ENCODE measurements at places on chromosomes 1 and 21. TPM values are rescaled to one million over a fixed set of nuclear protein-coding genes. Genes with fewer than 3 reads are reported as not detected.
A peak's percentile ranks its signal among the peaks of the same experiment; 100 is the strongest.

GRCh38 chr21:34080710-34081109 lies 7.3 kb downstream of the MRPS6 start:
- no peaks in the 10 kb centered on the region for H3K27me3 ChIP-seq
- DNase-seq = no peak
- peaks cover 69% of the 10 kb centered on the region for H3K4me1 ChIP-seq
- H3K4me3 ChIP-seq = no peak overlapping the region
- peaks cover 29% of the 10 kb centered on the region for H3K36me3 ChIP-seq
- no peak overlapping the region for H3K27ac ChIP-seq

DNA sequence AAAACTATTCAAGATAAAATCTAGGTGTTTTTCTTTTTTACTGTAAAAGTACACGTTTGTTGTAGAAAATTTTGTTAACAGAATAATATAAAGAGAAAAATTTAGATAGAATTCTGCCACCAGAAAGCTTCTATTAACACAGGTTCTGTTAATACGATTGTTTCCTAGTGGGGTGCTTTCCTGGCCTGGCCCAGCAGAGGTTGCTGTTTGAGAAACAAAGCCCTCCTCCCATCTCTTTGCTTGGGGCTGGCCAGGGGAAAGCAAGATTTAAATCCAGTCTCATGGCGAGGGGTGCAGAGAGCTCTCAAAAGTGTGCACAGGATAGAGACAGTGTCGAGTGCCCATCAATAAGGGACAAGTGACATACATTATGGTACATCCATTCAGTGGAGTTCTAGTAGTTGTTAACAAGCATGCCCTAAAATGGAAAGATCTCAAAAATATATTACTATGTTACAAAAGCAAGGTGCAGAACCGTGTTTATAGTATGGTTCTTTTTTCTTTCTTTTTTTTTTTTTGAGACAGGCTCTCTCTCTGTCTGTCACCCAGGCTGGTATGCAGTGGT lies 14.6 kb upstream of the ACBD3 start:
- no peak overlapping the region for H3K4me3 ChIP-seq
- H3K36me3 ChIP-seq = no peaks in the 10 kb centered on the region
- H3K27ac ChIP-seq = no peak overlapping the region
- DNase-seq = no peak
- H3K27me3 ChIP-seq = no peaks in the 10 kb centered on the region

GRCh38 chr1:25433389-25434186 lies 2.9 kb downstream of the MACO1 start:
- H3K4me3 ChIP-seq = peak overlapping the region; percentile 87
- peaks cover 57% of the 10 kb centered on the region for H3K4me1 ChIP-seq
- no peaks in the 10 kb centered on the region for H3K36me3 ChIP-seq
- H3K27me3 ChIP-seq = no peaks in the 10 kb centered on the region

DNA sequence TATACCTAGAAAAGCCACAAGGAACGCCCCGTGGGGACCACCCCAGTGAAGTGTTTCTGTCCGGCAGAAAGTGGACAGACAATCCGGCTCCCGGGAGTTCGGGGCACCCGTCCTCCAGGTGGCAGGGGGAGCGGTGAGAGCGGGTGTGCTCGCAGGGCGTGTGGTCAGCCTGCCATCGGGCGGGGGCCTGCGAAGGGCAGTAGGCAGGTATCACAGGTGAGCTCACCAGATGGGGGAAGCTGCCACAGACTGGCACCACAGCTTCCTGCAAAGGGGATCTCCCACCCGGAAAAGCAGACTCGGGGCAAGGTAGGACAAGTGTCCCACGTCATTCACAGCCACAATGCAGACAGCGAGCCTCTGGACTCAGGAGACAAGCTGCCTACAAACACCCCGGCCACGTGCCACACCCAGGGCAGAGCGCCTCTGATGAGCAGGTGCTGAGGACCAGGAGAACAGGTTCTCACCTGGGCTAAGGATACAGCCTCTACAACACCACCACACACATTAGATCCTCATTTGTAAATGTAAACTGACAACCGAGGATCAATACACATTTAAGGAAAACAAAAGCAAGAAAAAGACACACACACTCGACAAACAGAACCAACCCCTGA lies 36.4 kb downstream of the VPS26C start:
- no peaks in the 10 kb centered on the region for H3K27me3 ChIP-seq
- DNase-seq = no peak
- H3K36me3 ChIP-seq = peaks cover 49% of the 10 kb centered on the region
- H3K4me1 ChIP-seq = no peaks in the 10 kb centered on the region
- no peak overlapping the region for H3K4me3 ChIP-seq

GRCh38 chr1:205583461-205584130 lies 48.2 kb downstream of the ELK4 start:
- no peak overlapping the region for H3K27ac ChIP-seq
- H3K27me3 ChIP-seq = peaks cover 36% of the 10 kb centered on the region
- no peak for DNase-seq
- H3K4me3 ChIP-seq = no peak overlapping the region
- H3K4me1 ChIP-seq = peaks cover 3% of the 10 kb centered on the region

DNA sequence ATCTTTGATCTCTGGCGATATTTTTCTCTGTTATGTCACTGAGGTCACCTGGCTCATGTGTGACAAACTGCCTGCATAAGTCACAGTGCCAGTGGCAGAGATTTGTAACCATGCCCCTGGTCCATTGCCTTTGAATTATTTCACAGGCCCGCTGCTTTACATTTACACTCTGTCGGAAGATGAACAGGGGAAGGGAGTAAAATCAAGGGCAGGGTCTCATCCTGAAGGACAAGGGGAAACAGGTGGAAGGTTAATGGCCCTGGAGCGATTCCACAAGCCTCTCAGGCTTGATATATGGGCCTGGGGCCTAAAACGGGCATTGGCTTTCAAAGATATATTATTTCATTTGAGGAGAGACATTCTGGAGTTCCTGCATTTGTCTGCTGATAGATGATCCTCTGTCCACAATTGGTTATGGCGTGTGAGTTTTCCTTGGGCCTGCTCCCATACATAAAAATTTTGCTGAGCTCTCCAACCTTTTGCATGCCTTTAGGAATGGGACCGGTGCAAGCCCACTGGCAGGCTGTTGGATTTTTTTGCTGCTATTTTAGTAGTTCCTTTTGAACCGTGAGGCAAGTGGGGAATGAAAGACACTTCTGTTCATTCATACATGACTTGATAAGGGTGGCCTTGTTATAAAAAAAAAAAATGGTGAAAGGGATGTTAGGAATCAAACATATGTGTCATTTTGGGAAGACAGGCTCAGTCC lies 51.9 kb downstream of the NR5A2 start:
- H3K27ac ChIP-seq = no peak overlapping the region
- H3K4me3 ChIP-seq = no peak overlapping the region
- H3K27me3 ChIP-seq = peaks cover 39% of the 10 kb centered on the region
- DNase-seq = no peak

GRCh38 chr1:234730770-234731568 lies 121.0 kb upstream of the IRF2BP2 start:
- no peak overlapping the region for H3K4me3 ChIP-seq
- no peak for DNase-seq
- peaks cover 42% of the 10 kb centered on the region for H3K4me1 ChIP-seq
- H3K27me3 ChIP-seq = no peaks in the 10 kb centered on the region

Gene RBP7
- 2.2 TPM for total RNA-seq

GRCh38 chr1:56135069-56135863 lies 444.1 kb downstream of the PLPP3 start:
- no peak overlapping the region for H3K27ac ChIP-seq
- H3K4me3 ChIP-seq = no peak overlapping the region
- H3K27me3 ChIP-seq = no peaks in the 10 kb centered on the region
- no peaks in the 10 kb centered on the region for H3K36me3 ChIP-seq
- no peak for DNase-seq

GRCh38 chr1:93591676-93592550 lies 89.7 kb downstream of the BCAR3 start:
- no peaks in the 10 kb centered on the region for H3K27me3 ChIP-seq
- peak; percentile 67 for DNase-seq
- no peak overlapping the region for H3K4me3 ChIP-seq

Gene MTARC2
- 12.2 TPM for total RNA-seq

Gene MPZ
- 1.3 TPM for total RNA-seq

Gene ST6GALNAC5
- total RNA-seq = 18.6 TPM

DNA sequence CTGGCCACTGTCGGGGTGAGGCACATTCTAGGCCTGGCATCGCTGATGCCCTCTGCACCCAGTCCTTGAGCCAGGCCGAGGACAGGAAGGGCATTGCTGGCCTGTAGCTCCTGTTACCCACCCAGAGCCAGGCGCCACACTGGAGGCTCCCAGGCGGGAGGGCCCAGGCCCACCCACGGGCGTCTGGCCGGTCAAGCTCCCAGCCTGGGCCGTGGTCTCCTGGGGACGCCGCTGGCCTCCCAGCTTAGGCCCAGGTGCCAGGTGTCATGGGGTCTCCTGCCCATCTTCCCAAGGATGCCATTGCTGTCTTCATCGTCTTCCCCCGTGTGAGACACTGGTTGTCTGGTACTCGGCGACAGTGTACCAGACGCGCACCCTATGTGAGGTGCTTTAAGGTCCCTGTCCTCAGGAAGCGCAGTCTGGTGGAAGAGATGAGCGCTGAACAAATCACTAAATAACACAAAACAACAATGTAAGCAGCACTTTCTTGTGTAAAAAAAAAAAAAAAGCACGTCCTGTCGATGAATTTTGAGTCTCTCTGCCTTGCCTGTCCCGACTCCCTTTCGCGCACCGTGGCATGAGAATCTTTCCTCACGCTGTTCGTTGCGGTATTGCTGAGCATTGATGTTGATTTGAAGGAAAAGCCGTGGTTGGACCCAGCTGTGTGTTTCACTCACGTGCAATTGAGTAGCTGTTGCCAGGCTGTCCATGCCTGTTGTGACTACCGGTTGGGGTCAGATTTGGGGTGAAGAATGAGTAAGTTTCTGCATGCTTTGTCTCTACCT lies 27.0 kb upstream of the TRAPPC10 start:
- H3K27me3 ChIP-seq = no peaks in the 10 kb centered on the region
- H3K4me3 ChIP-seq = no peak overlapping the region

Gene COL9A2
- 49.9 TPM for total RNA-seq

DNA sequence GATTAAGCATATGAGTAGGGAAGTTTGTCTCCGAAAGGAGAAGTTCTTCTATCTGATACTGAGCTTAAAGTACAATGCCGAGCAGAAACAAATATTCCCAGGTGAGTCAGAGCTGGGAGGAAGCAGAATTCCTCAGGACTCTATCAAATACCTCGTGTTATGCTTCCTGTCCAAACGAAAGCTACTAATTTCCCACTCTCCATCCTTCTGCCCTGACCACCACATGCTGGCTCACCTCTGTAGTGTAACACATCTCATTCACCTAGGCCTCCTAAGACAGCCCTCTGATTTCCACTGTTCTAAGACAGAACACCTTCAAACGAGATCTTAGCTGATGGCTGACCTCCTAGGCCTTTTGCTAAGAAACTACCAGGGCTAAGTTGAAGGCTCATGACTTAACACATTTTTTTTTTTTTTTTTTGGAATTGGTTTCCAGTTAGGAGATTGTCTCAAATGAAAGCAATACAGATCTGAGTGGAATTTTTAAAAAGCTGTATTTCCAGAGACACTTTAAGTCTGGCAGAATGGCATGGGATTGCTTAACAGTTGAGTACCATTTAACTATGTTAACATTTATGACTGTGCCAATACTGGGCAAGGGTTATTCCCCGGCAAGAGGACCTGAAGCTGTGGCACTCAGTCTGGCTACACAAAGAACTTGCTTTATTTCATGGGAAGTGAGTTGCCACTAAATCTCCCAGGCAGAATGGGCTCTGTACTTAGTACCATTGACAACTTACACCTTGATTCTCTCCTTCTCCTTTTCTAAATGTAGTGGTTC lies 583.4 kb downstream of the DPYD start:
- no peak overlapping the region for H3K4me3 ChIP-seq
- H3K27me3 ChIP-seq = no peaks in the 10 kb centered on the region
- H3K4me1 ChIP-seq = peaks cover 9% of the 10 kb centered on the region

Gene PGD
- 167 TPM for total RNA-seq

- no peaks in the 10 kb centered on the region for H3K36me3 ChIP-seq
- H3K27ac ChIP-seq = no peak overlapping the region
- H3K4me1 ChIP-seq = peaks cover 24% of the 10 kb centered on the region
- H3K27me3 ChIP-seq = peaks cover 48% of the 10 kb centered on the region
- peak; percentile 70 for DNase-seq
These were observed 40.7 kb upstream of the SCMH1 start for GRCh38 chr1:41282679-41283317.

Gene ADAMTS1
- 72.7 TPM for total RNA-seq

- H3K27ac ChIP-seq = peak overlapping the region; percentile 69
- H3K27me3 ChIP-seq = no peaks in the 10 kb centered on the region
- no peak for DNase-seq
- H3K4me3 ChIP-seq = no peak overlapping the region
These were observed 2.6 kb downstream of the C1orf56 start for GRCh38 chr1:151050051-151050688.

GRCh38 chr1:16971341-16972188 lies 8.9 kb downstream of the MFAP2 start:
- H3K27ac ChIP-seq = peak overlapping the region; percentile 87
- no peaks in the 10 kb centered on the region for H3K27me3 ChIP-seq
- H3K4me3 ChIP-seq = no peak overlapping the region
- peaks cover 13% of the 10 kb centered on the region for H3K36me3 ChIP-seq

DNA sequence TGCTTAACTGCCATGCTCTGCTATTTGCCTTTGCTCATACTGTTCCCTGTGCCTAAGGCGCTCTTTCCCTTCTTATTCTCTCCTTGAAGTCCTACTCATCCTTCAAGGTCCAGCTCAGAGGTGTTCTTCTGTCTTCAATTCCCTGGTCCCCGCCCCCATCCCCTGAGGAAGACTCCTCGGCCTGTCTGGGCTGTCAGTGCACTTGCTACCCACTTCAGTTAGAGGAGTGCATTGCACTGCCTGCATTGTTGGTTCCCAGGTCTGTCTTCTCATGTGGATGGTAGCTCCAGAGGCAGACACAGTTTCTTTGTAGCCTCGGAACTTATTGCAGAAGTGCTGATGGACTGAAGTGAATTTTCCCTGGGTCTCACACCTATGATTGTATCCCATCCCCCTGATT lies 194.0 kb downstream of the C1orf94 start:
- no peak for DNase-seq
- H3K27ac ChIP-seq = no peak overlapping the region
- peaks cover 15% of the 10 kb centered on the region for H3K4me1 ChIP-seq
- H3K4me3 ChIP-seq = no peak overlapping the region
- H3K36me3 ChIP-seq = no peaks in the 10 kb centered on the region

- no peak overlapping the region for H3K27ac ChIP-seq
- H3K27me3 ChIP-seq = peaks cover 1% of the 10 kb centered on the region
- DNase-seq = no peak
- H3K4me1 ChIP-seq = peaks cover 7% of the 10 kb centered on the region
These were observed 39.9 kb upstream of the AJAP1 start for GRCh38 chr1:4614371-4615137.

GRCh38 chr1:210647406-210648333 lies 319.0 kb downstream of the HHAT start:
- H3K36me3 ChIP-seq = no peaks in the 10 kb centered on the region
- H3K27me3 ChIP-seq = peaks cover 2% of the 10 kb centered on the region
- H3K27ac ChIP-seq = peak overlapping the region; percentile 39
- no peak for DNase-seq
- H3K4me1 ChIP-seq = peaks cover 21% of the 10 kb centered on the region

Gene NBPF11
- total RNA-seq = 27.5 TPM

- H3K36me3 ChIP-seq = no peaks in the 10 kb centered on the region
- no peak overlapping the region for H3K4me3 ChIP-seq
- no peak overlapping the region for H3K27ac ChIP-seq
- DNase-seq = no peak
These were observed 197.5 kb downstream of the ZZZ3 start for GRCh38 chr1:77484926-77485325.

All from mesothelial cell of epicardium (in vitro differentiated cells).